Neural crest cell (in vitro differentiated cells): ENCODE measurements at places on chromosomes 1 and 21.
A peak's percentile ranks its signal among the peaks of the same experiment; 100 is the strongest.

DNA sequence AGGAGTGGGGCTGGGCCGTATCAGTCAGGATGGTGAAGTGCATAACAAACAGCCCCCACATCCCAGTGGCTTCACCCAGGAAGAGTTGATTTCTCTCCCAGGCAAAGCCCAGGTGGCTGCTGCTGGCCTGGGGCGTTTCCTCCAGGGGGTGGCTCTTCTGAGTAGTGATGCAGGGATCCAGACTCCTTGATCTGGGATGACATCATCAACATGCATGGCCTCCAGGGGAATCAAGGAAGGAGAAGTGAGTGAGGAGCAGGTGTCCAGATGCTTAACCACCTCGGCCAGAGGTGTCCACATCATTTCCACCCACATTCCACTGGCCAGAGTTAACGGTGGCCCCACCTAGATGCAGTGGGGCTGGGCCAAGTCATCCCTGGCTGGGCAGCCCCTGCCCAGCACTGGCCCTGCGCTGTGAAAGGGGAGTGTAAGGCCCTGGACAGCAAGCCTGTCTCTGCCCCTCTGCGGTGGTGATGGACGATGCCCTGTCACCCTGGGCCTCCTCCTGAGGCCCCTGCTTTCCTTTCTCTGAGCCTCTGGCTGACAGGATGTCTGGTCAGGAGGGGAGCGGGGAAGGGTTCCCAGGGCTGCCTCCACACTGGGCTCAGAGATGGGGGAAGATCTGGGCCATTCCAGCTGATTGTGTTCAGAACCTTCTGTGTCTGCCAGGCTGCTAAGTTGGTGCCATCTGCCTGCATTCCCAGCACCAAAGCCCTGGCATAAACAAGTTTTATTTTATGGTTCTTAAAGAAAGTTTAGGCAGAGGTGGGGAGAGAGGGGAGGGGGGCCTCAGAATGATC is 598.2 kb downstream of the MATN1 start:
- DNase-seq, result no peak

DNA sequence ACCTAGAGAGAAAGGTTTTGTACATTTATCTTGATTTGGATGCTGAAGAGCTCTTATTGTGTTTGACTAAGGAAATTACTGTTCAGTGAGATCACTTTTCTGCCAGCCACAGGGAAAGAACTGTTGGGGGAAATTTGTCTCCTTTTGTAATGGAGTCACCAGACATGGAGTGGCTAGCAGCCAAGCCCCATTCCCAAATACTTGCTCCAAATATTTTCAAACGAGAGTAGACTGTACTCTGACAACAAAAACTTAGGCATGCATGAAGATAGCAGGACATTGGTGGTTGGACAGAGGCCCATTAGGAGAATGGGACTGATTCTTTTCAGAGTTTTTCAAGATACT is 21.1 kb downstream of the IPO9 start:
- DNase-seq, result no peak

DNA sequence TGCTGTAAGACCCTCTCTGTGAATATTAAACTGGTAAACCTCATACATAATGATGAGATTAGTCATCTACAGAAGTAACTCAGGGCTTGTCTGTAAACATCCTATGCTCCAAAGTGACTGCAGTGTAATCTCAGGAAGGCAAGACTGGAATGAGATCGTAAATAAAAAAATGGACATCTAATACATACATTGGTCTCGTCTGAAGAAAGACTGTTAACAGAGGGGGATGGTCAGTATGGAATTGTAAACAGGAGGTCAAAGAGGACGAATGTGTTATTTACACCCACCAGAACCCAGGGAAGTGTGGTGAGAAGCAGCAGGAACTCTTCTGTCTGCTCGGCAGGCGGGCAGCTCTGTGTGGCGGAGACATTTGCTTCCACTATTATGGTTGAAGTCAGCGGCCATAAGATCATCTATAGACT is 51.4 kb downstream of the DISC1 start:
- DNase-seq, result no peak

DNA sequence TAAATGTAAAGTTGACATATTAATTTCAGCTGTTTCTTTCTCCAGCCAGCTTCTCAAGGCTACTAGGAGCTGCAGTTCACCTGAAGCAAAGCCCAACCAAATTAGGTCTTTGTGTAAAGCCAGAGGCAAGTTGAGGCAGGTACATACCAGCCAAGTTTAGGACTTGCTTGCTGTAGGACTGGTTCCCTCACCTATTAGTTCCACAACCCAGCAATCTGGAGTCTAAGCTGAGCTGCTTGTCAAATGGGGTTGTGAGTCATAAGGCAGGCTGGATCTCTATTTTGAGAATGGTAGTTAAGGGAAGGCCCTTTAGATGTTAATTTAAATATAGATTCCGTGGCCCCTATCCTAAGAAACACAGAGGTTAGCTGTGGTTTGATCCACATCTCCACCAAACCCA is 7.6 kb upstream of the FLG2 start:
- DNase-seq, result no peak

GRCh38 chr1:235206533-235207208 is 45.6 kb upstream of the RBM34 start:
- DNase-seq, result no peak

- DNase-seq, result no peak
Measured at GRCh38 chr21:45405819-45406762, 1.1 kb downstream of the COL18A1 start.

GRCh38 chr1:111963985-111964738 is 25.3 kb downstream of the KCND3 start:
- no peak for DNase-seq

DNA sequence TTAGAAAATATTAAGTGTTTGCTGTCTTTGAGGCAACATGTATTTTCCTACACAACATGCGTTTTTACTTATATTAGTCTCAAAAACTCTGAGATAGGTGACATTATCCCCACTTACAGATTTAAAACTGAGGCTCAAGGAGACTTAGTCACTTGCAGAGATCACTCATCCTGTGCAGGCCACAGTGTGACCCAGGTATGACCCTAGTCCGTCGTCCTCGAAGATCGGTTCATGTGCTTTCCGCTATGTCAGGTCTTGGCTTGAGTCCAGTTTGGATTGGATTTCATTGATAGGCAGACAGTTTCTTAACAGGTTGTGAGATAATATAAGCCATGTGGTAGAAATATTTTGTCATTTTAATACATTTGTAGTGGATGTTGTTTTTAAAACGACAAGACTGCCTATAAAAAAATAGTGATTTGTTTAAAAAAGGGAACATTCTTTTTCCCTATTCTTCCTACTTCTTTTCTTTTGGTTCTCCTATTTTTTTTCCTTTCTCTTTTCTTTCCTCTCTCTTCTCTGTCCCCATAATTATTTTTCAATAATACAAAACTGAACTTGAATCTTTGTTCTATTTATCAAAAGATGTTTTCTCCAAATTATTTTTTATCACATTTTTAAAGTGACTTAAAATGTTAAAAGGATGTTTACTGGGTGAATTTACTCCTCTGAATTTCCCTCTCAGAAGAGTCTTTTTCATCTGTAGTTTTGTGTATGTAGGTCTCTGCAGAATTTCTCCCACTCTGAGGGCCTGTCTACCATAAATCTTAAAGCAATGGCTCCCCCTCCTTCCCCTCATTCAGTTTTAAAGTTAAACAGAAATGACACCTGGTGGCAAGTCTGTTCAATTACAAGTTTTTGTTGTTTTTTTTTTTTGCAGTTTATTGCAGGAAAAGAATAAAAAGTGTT is 81.8 kb downstream of the PHTF1 start:
- DNase-seq, result no peak

DNA sequence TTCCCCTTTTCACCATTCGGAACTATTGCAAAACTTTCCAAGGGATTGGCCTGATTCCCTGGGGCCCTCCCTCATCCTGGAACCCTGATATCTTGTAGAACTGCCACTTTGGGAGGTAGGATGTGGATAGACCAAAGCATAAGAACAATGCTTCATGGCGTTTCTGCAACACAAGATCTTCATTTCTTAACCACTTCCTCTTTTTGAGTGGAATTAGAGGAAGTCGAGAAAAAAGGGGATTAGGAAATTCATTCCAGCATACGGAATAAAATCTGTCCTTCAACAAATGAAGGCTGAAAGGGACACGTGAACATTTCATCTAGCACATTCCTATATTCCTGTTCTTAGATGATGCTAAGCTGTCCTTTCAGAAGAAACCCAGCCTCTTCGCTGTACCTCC is 149.3 kb downstream of the HUNK start:
- DNase-seq, result no peak

DNA sequence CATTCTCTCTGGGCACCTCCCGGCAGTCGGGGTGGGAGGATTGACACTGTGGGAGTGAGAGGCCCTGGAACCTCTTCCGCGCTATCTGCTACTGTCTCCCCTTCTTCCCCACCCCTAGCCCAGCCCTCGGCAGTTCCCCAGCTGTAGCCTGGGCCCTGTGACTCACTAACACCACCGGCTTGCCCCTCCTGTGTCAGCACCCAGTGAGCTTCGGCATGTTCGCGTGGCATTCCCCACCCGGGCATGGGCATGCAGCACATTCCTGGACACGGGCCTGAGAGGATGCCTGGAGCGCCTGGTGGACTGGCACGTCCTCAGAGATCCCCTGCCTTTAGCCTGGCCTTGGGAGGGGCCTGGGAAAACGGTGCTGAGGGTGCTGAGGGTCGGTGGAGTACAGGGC is 1.3 kb downstream of the CDK18 start:
- no peak for DNase-seq

DNA sequence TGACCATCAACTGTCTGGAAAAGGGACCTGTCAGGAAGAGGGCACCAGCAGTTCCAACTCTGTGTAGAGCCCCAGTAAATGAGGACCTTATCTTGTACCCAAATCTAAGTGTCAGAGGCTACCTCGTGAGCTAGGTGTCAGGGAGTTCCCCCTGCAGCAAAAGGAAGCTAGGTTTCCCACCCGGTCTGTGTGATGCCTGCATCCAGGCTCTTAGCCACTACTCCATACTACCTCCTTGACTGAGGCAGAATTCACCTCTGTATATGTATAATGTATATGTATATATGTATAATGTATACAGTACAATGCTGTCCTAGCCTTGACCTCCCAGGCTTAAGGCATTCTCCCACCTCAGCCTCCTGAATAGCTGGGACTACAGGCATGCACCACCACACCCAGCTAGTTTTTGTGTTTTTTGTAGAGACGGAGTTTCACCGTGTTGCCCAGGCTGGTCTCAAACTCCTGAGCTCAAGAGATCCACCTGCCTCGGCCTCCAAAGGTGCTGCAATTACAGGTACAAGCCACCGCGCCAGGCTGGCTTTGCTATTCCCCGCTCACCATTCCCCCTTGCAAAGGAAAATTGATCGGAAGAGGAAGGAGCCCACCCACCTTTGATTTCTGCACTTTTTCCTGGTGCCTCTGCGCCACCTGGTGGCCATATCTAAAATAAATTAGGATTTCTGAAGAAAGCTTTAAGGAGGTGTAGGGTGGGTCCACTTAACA is 15.7 kb upstream of the LUZP1 start:
- peak; percentile 51 for DNase-seq

DNA sequence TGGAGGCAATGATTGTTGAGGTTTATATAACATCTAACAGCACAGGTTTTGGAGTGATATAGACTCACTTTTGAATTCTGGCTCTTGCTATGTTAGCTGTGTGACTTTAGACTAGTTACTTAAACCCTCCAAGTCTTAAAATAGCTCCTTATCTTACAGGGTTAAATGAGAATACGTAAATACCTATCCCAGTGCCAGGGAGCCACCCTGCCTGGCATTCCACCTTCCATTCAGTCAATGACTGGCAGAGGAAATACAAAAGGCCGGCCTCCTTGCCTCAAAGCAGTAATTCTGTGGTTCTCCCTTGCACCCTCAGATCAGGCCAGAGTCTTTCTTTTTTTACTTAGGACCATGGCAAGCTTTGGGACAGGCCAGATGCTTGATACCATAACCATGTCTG is 31.8 kb downstream of the DBT start:
- no peak for DNase-seq

- DNase-seq, result peak; percentile 84
Measured at GRCh38 chr1:94926915-94927404, at the start of gene CNN3. TSS of gene CNN3 (minus strand) at chr1:94927110. CDS start at chr1:94926894, 216 bp downstream.

DNA sequence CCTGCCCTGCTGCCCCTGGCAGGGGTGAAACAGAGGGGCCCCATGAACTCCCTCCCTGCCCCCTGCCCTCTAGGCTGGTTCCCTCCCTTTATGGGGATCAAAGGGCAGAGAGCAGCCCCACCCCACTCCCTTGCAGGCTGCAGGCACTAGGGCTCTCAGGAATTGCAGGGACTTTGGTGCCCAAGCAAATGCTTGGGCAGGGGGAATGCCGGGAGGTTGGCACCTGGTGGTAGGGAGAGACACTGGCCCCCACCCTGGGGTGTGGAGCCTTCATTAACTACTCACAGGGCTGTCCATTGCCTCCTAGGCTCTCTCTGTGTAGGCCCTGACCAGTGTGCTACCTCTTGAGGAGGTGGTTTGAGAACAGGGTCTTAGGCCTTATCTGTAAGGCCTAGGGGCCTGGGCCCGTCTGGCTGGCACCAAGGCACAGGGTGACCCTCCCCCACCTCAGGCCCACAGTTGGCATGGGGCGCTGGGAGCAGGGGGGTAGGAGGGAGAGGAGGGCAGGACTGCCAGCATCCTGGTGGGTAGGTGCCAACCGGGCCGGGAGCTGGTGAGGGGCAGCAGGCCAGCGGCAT is 4.7 kb downstream of the ZBTB7B start:
- no peak for DNase-seq

GRCh38 chr1:25848531-25848930 is 10.7 kb downstream of the AUNIP start:
- no peak for DNase-seq

GRCh38 chr1:155160128-155160527 is 13.0 kb downstream of the KRTCAP2 start:
- DNase-seq, result no peak

DNA sequence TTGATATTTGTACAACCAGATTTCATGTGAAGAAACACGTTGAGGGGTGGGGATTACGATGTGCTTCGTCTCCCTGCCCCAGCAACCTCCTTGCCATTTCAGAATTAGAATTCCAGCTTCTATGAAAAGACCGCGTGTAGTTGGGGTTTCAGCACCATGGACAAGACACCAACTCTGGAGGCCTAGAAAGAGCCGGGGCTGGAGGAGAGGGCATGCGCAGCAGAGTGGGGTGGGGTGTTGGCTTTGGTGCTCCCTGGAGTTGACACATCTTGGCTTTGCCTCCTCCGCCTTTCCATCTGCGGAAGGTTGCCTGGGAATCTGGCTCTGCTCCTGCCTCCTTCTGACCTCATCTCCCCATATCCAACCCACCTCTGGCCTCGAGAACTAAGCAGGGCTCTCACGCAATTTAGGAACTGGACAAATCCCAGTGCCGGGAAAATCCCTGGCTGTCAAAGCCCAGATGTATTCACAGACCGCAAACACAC is 11.8 kb downstream of the HTR6 start:
- peak; percentile 57 for DNase-seq

DNA sequence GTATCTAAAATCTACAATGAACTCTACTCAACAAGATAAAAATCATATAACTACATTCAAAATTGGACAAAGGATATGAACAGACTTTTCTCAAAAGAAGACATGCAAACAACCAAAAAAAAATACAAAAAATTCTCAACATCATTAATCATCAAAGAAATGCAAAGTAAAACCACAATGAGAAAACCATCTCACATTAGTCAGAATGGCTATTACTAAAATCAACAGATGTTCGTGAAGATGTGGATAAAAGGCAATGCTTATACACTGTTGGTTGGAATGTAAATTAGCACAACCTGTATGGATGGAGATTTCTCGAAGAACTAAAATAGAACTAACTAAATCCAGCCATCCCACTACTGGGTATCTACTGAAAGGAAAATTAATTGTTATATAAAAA is 1080.8 kb downstream of the AMY1C start:
- no peak for DNase-seq
